ENCODE measurements at places on chromosomes 1 and 21.

GRCh38 chr1:154710106-154710505 lies 102.1 kb upstream of the ADAR start:
- no peak for DNase-seq

GRCh38 chr1:53411541-53412152 lies 47.6 kb upstream of the DMRTB1 start:
- DNase-seq = peak; percentile 38

- DNase-seq = no peak
Observed at GRCh38 chr1:55443175-55443915, 228.2 kb upstream of the USP24 start.

- no peak for DNase-seq
Observed at GRCh38 chr1:39391691-39392679, 99.5 kb upstream of the BMP8A start.

GRCh38 chr1:94865360-94865759 lies 45.2 kb downstream of the SLC44A3 start:
- no peak for DNase-seq

DNA sequence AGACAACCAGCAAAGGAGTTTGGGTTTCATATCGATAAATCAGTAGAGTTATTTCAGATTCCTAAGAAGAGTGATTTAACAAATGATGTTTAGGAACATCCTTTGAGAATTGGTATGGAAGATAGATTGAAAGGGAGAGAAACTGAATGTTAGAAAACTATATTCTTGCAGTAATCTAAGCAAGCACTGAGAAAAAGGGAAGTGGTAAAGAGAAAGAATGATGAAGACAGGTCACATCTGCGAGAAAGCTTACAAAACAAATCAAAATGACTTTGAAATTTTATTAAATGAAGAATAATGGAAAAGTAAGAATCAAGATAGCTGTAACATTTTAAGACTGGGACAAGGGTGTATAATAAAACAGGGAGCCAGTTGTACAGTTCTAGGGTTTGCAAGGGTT lies 177.0 kb downstream of the HS2ST1 start:
- DNase-seq = no peak

GRCh38 chr1:91450260-91450659 lies 45.6 kb upstream of the HFM1 start:
- DNase-seq = no peak

GRCh38 chr21:43687566-43688399 lies 28.4 kb downstream of the RRP1B start:
- DNase-seq = no peak
